Activated CD4-positive, alpha-beta T cell treated with anti-CD3 and anti-CD28 coated beads, Interleukin-2, amount 50 U/mL, for 4 hours (primary cell): ENCODE measurements at places on chromosomes 3 and 15.

DNA sequence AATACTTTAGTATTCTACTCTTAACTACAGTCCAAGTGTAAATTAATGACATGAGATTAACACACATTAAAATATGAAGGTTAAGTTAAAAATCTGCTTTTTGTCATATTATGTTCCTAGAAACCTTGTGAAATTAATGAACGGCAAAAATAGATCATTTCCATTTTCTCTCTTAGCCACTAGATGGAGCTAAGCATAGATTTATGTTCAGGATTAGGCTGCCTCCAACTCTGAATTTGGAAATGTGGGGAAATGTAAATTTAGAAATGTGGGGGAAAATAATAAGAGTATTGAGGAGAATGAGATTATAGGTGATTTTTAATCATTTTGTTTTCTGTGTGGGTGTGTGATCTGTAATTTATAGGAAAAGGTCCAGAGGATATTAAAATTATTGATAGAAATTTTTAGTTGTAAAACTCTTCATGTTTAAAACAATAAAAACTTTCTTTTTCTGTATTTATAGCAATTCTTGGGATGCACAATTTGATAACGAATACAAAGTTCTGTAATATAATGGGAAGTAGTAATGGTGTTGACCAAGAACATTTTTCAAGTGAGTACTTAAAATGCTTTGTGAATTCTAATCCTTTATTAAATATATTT, 59.2 kb downstream of the TMOD3 start:
- no peak for DNase-seq

DNA sequence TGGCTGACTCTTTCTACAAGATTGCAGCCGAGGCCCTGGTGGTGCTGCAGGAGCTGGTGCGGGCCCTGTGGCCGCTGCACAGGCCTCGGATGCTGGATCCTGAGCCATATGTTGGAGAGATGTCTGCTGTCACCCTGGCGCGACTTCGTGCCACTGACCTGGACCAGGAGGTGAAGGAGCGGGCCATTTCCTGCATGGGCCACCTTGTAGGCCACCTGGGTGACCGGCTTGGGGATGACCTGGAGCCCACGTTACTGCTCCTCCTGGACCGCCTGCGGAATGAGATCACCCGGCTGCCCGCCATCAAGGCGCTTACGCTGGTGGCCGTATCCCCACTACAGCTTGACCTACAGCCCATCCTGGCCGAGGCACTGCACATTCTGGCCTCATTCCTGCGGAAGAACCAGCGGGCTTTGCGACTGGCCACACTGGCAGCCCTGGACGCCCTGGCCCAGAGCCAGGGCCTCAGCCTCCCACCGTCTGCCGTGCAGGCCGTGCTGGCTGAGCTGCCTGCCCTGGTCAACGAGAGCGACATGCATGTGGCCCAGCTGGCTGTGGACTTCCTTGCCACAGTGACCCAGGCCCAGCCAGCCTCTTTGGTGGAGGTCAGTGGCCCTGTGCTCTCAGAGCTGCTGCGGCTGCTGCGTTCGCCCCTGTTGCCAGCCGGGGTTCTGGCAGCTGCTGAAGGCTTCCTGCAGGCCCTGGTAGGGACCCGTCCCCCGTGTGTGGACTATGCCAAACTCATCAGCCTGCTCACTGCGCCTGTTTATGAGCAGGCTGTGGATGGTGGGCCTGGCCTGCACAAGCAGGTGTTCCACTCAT, 20.3 kb downstream of the CAND2 start:
- no peak for DNase-seq

GRCh38 chr15:42354824-42355223, 4.5 kb upstream of the CAPN3 start:
- DNase-seq: no peak

- no peak for DNase-seq
Observed at GRCh38 chr3:58287354-58287753, 18.7 kb upstream of the RPP14 start.

DNA sequence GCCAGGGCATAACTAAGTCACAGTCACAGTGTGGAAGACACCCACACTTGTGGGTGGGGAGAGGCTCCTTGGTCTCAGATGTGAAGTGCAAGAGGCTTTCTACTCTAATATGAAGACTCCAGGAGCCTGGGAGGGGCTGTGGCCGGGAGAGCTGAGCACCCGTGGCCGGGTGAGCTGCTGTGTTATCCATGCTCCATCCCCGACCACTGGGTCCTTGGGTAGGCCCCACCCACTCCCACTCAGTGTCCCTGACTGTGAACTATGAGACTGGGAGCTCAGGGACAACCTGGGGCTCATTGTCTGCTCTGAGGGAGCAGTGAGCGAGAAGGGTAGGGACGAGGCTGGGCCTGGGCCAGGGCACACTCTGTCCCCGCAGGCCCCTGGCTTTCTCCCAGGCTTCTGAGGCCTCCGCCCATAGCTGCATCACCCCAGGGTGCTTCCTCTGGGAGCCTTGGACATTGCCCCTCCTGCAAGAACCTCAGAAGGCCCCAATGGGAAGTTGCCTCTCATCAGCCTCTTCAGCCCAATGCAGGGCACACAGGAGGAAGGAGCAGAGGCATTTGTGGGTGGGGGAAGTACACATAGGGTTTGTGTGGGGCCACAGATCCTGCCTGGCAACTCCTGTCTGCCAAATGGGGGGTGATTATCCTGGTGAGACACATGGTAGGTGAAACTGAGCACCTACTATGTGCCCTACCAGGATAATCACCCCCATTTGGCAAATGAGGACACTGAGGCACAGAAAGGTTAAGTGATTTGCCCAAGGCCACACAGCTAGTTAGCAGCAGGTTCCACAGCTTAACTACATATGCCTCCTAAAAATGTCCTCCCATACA, 2.4 kb downstream of the ANPEP start:
- DNase-seq: no peak
